ENCODE measurements at places on chromosomes 1 and 21.

- DNase-seq, result no peak
Measured at GRCh38 chr1:41882068-41882477, 36.6 kb downstream of the HIVEP3 start.

GRCh38 chr1:192545896-192546521 is 29.6 kb upstream of the RGS1 start:
- DNase-seq, result no peak

DNA sequence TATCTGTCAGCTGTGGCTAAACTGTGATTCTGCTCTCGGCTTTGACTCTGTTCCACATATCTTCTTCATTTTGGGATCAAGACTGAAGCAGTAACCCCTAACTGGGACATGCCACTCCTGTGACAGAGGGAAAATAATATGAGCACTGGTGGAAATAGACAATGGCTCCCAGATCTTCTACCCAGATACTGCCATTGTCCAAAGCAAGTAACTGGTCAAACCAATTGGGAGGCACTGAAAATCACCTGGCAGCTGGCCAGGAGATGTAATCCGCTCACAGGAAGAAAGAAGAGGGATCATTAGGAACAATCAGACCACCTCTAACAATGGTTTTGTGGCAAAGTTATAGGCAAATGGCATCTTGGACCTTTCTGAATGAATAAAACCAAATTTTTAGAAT is 10.7 kb downstream of the SNX7 start:
- DNase-seq, result no peak

DNA sequence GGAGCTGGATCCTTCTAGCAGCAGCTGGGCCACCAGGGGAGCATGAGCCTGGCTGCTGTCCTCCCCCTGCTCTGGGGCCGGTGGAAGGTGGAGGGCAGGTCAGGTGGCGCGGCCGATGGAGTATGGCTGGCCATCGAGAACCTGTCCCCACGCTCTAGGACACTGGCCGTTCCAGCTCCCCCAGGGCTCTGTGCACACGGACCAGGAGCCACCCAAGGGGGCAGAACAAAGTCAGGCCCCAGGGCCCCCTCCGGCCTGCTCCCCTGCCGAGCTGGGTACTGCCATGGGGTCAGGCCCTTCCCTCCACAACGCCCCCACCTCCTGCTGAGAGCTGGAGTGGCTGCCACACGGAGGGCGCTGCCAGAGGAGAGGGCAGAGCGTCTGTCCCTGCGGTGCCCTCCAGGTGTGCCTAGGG is 4.5 kb upstream of the PLCH2 start:
- DNase-seq, result no peak

GRCh38 chr1:180358649-180359048 is 128.6 kb downstream of the LHX4 start:
- DNase-seq, result no peak

DNA sequence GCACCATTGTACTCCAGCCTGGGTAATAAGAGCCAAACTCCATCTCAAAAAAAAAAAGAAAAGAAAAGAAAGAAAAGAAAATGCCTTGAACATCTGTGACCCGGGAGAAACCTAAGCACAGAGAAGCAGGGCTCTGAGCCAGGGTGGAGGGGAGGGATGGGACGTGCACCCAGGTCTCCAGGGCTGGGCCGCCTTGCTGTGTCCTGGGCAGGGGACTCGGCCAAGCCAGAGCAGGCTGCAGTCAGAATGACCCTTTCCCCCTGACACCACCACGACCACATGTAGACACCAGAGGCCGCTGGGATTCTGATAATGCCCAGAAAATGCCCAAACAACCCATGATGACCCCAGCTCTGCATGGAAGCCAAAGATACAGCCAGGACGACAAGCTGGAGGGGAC is 17.8 kb downstream of the CHD5 start:
- no peak for DNase-seq

DNA sequence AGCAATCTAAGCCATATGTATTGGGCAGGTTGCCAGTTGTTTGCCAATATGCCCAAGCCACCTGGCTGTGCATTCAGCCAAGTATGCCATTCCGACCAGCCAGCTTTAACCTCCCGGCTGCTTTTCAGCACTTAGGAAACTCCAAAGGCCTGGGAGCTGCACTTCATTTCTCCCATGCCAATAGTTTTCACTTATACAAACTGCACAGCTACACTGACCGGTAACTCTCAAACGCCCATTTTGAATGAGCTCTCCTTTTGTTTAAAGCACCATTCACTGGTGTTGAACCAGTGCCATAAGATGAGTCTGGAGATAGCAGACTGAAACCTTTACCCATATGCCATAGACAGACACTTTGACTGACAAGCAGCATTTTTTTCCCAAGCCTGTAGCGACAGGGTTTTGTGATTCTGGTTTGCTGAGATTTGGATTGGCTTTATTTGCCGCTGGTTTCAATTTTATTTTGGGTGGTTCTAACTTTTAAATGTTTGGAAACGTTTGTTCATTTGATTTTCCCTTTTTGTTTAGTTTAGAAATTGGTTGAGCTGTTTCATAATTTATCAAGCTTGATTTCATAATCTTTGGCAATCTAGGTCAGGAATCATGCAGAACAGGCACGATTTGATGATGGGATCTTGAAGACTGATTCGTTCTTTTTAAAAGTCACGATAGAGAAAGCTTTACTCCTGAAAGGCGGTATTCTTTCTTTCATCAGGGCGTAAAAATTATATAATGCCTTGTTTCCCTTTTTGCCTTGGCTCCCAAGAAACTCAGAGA is 144.6 kb downstream of the NFIA start:
- no peak for DNase-seq

DNA sequence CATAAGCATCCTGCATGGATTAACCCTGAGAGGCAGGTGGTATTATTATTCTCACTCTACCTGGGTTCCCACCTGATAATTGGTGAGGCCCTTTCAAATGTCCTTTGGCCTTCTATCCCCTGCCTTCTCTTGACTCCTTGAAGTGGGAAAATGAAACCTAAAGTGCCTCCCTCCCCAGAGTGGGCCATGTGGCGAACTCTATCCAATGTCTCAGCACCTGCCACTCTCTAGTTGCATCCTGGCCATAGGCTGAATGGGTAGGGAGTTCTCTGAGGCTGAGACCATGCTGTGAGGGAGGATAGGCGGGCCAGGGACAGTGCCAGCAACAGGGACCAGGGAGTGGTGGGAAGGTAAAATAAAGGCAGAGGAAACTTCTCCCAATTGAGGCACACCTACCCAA is 35.3 kb downstream of the ELF3 start:
- DNase-seq, result no peak

- peak; percentile 56 for DNase-seq
Measured at GRCh38 chr1:228902781-228903433, 167.6 kb downstream of the RHOU start.

- DNase-seq, result no peak
Measured at GRCh38 chr1:115437196-115437595, 99.1 kb upstream of the NGF start.

- peak; percentile 67 for DNase-seq
Measured at GRCh38 chr1:46547481-46548383, 3.7 kb downstream of the KNCN start.

DNA sequence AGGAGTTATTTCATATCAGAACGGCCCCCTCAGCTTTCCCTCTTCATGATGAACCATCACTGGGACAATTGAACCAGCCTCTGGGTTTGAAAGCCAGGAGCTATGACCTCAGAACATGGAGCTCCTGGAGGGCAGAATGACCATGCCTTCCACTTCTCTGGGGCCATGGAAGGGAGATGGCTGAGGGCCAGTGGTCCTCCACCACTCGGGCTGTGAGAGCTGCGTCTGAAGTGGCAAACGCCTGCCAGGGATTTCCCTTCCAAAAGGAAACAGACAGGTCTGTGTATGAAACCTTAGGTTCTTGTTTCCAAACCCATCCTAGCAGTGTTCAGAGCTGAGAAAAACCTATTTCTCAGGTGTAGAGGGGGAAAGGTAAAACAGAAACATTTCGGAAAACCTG is 22.5 kb downstream of the PKP1 start:
- no peak for DNase-seq

GRCh38 chr1:14522926-14523241 is 75.6 kb upstream of the KAZN start:
- no peak for DNase-seq

DNA sequence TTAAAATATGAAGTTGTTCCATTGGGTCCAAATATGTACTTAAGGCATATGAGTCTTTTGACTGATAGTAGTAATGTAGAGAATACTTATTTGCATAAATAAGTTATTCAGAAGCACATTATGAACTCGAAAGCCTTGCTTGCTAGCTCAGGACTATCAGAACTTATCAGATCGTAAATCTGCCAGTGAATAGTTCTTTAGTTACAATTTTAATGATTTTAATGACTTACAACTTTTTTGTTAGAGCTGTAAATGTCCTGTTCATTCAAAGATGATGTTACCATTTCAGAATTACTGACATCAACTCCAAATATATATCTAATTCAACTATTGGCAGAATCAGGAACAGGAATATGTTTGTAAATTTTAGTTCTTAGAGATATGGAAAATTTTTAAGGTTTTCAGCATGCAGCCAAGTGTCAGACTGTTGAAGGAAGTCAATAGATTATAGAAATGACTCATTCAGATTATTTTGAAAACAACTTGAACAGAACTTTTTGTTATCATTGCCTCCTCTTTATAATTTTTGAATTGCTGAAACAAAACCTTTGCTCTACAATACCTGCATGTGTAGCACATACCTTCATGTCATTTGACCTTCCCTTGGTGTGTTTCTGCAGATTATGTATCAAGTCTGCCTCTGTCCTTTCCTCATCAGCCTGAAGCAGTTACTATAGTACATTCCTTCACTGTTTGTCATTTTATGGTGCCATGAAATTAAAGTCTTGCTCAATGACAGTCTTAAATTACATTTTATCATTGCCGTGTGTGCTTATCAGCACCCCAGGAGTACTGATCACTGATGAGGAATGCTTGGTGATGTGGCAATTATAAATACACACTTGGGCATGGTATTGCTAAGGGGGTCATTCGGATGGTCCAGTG is 44.9 kb downstream of the LRRC8D start:
- peak; percentile 8 for DNase-seq

DNA sequence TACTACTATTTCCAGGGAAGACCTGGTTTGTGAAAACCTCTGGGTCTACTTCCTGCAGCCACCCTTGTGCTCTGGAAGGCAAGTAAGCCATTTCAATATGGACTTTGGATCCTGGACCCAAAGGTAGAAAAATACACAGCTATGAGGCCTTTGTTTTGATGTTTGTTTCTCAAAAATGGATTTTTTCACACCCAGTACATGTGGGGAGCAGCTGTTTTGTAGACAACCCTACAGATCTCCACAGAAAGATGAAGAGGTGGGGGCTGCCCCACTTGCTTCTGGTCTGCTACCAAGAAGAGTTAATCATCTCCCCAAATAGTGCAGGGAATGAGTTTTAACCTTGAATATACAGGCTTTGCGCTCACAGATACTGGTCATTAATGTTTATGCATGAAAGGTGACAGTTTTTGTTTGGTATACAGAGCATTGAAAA is 29.2 kb downstream of the ZNF281 start:
- DNase-seq, result no peak

DNA sequence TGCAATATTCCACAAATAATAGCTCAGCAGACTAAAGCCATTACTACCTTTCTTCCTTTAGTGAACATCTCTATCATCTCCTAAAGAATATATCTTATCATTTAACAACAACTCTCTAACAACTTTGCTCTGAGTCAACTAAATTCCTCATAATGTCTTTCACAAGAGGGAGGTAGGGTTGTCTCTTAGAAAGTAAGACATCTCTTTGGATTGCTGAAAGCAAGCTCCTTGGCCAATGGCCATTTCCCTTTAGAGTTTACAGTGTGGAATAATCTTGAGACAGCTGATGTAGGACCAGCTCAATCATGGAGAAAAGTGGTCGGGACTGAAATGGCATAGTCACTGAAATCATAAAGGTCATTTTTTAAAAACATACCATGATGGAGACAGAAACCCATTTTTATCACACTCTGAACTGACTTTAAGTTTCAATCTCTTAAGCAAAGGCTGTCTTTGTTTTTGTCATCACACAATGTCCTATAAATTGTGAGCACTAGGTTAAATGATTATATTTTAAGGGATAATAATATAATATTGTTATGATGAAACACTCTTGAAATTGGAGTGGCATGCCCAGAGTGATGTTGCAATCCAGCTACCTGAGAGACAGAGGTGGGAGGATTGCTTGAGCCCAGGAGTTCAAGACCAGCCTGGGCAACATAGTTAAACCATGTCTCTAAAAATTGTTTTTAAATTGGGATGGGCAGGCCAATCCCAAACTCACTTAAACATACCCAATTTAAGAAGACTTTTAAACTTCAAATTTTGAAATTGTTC is 91.1 kb downstream of the SLC44A5 start:
- no peak for DNase-seq

- DNase-seq, result no peak
Measured at GRCh38 chr1:77876884-77877283, 11.5 kb upstream of the NEXN start.
